ENCODE measurements at places on chromosomes 4 and X. TPM values are rescaled to one million over a fixed set of nuclear protein-coding genes. Genes with fewer than 3 reads are reported as not detected.

GRCh38 chr4:15239866-15240265 lies 188.0 kb upstream of the C1QTNF7 start:
- no peak for DNase-seq

GRCh38 chr4:152663203-152664066 lies 16.4 kb downstream of the TMEM154 start:
- no peak for DNase-seq

DNA sequence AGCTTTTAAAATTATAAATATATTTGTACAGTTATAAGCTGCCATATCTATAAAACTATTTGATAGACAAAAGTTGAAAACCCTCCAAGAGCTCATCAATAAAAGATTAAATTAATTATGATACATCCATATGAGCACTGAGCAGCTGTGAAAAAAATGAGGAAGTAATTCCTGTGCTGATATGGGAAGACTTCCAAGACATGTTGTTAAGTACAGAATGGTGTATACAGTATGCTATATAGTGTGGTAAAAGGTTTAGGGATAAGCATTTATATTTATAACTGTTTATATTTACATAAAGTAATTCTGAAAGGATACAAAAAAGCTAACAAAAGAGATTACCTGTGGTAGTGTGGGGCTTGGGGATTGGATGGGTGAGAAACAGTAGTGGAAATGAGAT lies 92.8 kb upstream of the BMP2K start:
- DNase-seq: no peak

- DNase-seq: no peak
Measured at GRCh38 chr4:46196086-46196485, 72.2 kb upstream of the GABRG1 start.

GRCh38 chrX:133054761-133055405 lies 42.0 kb downstream of the USP26 start:
- no peak for DNase-seq

GRCh38 chrX:42399632-42400024 lies 378.3 kb downstream of the PPP1R2C start:
- DNase-seq: no peak

DNA sequence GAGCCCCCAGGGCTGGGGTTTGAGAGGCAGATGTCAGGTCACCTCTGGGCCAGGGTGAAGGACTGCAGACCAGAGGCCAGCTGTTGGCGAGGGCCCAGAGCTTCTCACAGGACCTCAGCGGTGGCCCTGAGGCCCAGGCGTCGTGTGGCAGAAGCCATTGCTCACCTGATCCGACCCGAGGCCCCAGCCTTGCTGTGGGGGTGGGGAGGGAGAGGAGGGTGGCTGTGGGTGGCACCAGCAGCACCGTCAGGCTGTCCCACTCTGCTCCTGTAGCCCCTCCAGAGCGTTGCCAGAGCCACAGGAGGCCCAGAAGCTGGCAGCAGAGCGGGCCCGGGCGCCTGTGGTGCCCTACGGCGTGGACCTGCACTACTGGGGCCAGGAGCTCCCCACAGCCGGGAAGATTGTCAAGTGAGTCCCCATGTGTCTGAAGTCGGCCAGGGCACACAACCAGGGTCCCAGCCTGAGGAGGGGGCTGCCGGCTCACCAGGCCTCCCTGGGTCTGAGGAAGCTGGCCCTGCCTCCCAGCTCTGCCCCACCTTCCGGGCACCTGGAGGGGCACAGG lies 28.8 kb downstream of the UVSSA start:
- DNase-seq: no peak

DNA sequence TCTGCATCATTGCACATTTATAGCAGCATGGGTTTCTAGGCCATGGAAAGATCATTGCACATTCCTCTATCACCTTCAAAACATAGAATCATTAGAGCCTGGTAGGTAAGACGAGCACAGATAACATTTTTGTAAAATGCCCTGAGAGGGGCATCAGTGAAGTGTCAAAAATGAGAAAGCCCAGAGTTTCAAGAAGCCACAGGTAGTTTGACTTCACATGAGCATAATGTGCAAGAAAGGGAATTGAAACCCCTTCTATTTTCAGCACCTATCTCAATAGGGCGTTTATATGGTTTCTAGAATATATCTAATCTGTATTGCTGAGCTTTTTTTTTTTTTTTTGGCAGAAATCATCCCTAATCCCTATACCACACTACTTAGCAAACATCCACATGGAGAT lies 2441.7 kb downstream of the ARAP2 start:
- DNase-seq: no peak

DNA sequence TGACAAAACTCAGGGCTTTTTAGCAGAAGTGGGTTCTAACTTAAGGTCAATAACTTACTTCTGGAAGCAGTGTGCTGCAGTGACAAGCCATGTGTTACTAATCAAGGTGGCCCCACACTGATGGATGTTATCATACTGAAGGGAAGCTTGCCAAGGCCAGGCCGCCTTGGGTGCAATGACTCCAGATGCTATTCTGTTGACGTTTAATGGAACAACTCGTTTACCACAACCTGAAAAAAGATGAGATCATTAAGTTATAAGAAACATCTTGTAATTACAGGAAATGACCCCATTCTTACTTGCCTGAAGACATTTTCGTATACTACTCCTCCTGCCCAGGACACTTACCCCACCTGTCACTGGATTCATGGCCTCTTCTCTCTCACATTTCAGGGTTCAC lies 38.9 kb upstream of the TMPRSS11D start:
- DNase-seq: no peak

DNA sequence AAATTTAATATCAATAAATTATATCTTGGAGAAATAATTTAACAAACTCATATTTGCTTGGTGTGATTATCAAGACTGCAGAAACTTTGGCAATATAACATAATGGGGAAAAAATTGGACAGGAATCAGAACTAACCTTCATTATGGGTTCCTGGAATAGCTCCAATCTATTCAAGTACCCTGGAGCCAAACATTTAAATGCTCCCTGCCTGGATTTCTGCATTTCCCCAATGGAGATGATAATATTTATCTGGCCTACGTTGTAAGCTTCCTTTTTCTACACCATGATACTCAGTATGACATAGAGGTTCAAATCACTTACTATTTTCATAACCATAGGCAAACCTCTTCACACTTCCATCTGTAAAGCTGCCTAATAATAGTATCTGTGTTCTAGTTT lies 326.8 kb downstream of the TRIML1 start:
- DNase-seq: no peak

GRCh38 chr4:56128213-56128612 lies 179.5 kb downstream of the CEP135 start:
- no peak for DNase-seq

- DNase-seq: no peak
Measured at GRCh38 chrX:110322603-110323002, 4.7 kb upstream of the AMMECR1 start.

DNA sequence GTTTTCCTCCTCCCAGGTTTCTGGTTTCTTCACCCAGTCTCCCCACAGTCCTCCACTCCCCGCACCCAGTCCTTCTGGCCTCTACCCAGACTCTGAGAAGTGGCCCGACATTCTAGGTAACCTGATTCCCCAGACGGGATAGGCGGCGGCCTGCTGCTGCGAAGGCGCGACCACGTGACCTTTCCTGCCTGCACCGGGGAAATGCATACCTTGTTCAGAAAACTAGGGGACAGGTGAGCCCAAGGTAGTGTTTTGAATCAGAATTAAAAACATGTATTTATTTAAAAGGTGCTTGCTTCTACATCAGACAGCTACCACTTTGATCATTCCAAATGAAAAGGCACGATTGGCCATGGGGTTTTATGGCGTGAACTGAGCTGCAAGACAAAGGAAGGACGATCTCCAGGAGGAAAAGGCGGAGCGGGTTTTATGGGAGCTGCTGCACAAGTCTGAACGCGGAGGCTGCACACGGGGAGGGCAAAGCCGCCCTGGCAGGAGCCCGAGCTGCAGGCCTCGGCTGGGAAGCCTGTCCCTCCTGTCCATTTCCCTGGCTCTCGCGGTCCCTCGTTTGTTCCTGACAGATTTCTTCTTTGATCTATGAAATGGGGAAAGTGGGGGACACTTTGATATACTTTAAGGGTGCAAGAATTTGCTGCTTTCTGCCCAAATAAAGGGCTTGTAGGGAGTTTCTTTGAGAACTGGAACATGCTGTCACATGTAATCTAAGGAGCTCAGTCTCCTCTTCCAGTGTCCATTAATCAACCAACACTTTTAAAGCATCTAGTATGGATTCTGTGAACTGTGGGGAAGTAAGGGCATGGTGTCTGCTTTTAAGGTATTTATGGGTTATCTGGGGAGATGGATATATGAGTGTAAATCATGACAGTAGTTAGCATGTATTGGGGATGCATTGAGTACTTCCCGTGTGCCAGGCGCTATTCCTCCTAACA lies 150.9 kb downstream of the SPRY1 start:
- DNase-seq: peak; percentile 70

DNA sequence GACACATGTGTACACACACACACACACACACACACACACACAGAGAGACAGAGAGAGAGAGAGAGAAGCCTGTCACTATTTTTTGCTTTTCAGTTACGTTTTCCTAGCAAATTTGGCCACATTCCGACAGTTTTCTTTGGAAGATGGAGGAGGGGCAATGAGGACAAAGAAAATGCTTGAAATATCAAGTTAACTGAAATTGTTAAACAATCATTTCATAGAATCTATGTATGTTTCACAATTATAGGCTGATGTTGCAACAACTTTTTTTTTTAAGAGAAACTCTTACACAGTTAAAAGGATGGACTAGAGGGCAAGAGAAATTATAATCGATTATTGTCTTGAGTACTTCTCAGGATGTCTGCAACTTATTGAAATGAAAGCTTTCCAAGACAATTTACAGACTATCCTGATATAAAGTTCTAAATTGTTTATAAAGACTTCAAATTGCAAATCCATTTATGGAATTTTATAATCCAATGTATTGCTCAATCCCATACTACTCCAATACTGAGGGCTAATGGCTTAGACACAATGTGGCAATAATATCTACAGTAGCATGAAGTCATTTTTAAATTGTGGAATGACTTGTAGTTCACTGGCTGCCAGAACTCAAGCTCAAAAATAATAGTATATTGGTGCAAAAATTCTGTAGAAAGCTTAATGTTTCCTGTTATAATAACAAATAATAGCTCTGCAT lies 647.0 kb upstream of the PCDH7 start:
- no peak for DNase-seq

GRCh38 chrX:94524867-94525266 lies 850.9 kb downstream of the FAM133A start:
- DNase-seq: no peak

- DNase-seq: peak; percentile 64
Measured at GRCh38 chr4:76504613-76505465, 69.8 kb downstream of the SHROOM3 start.

DNA sequence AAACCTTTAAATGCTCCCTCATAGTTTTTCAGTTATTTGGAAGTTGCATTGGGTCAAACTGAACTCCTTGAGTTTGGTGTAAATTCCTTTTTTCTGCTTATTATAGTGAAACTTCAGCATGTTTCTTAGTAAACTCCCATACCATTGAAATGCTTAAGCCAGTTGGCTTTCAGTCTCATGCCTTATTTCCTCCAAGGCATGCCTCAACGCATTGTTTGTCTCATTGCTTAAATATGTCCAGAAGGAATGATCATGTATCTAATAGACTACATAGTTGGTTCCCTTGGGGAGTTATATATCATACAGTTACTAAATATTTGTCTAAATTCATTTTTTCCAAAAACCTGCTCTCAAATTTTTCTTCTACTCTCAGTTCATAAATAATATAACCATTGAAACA lies 114.0 kb downstream of the STOX2 start:
- DNase-seq: no peak

GRCh38 chr4:41232406-41232805 lies 18.1 kb upstream of the APBB2 start:
- DNase-seq: no peak

DNA sequence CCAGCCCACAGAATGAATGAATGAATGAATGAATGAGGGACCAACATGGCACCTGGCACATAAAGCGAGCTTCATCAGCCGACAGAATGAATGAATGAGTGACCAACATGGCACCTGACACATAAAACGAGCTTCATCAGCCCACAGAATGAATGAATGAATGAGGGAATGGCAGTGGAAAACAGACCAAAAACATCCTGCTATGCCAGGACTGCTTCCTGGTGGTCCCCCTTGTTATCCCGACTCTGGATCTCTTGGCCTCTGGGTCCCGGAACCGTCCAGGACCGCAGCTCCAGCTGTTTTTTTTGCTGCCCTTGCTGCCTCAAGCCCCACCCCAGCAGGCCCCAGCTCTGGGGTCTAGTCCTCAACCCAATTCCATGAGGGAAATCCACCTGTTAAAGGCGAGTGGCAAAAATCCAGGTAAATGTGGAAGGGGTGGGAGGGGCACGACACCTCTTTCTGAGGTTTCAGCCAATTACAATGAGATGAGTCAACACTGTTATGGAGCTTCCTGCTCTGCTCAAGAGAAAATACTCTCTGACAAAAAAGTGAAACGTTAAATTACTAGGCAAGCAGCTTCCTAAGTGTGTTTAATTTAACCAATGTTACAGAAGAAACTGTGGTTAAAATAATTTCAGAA lies 72.0 kb upstream of the MTNR1A start:
- no peak for DNase-seq

- no peak for DNase-seq
Measured at GRCh38 chr4:2619459-2619858, 83.0 kb downstream of the FAM193A start.

DNA sequence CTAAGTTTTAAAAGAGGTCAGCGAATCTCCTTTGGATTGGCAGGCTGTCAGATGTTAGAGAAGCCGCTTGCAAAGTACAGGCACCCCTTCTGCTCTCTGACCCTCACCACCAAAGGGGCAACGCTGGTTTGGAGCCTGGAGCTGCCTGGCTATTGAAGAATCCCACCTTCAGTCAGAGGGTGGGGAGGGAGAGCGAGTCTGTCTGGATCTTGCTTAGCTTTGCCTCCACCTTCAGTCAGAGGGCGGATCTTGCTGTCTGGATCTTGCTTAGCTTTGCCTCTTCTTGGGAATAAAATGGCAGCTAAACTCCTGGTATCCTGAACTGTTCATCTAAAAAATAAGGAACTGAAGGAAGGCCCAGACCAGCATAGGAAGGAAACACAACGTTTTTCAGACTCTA lies 7.3 kb downstream of the CCDC110 start:
- no peak for DNase-seq

GRCh38 chr4:141541851-141542250 lies 94.5 kb upstream of the IL15 start:
- DNase-seq: no peak

DNA sequence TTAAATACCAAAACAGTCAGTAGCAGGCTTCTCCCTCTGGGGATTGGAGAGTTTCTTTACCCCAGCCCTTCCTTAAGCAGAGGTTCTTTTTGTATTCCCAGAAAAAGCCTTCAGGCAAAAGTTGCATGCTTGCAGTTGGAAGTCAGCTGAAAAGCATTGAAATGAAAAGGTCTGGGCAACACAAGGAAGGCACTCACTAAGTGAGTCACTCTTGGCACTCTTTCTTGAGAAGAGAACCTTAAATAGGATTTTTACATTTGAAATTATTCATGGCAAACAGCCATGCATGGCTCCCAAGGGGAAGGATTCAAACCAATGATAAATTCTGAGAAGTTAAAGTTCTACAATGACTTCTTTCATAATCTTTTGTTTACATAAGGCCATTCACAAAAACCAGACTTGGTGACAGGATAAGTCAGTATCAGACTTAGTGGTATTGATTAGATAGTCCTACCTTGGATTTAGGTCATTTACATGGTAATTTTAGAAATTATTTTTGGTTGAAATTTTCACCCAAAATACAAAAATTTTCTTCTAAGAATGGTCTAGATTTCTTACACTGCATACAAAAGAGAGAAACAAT lies 2068.9 kb downstream of the PCDH7 start:
- DNase-seq: no peak

FAM9A gene
- polyA plus RNA-seq: not detected

MID1 gene
- 31.6 TPM for polyA plus RNA-seq

CXCL6 gene
- polyA plus RNA-seq: not detected

RAB40AL gene
- polyA plus RNA-seq: 0.15 TPM

PDE6B gene
- polyA plus RNA-seq: 41.4 TPM

PLAC8 gene
- polyA plus RNA-seq: 2.9 TPM

Data from left kidney (tissue), 8 donors.